ENCODE measurements at places on chromosomes 6 and 20. TPM values are rescaled to one million over a fixed set of nuclear protein-coding genes. Genes with fewer than 3 reads are reported as not detected.

- DNase-seq: no peak
These were observed 94.5 kb upstream of the BTN3A2 start for GRCh38 chr6:26270486-26270861.

- DNase-seq: no peak
These were observed 121.4 kb upstream of the NRSN1 start for GRCh38 chr6:24004659-24005058.

Gene ZNF318
- 13.3 TPM for total RNA-seq

Gene STX11
- 31.3 TPM for total RNA-seq

Gene ADGRB3
- 2.9 TPM for total RNA-seq

Gene PROKR2
- total RNA-seq: not detected

DNA sequence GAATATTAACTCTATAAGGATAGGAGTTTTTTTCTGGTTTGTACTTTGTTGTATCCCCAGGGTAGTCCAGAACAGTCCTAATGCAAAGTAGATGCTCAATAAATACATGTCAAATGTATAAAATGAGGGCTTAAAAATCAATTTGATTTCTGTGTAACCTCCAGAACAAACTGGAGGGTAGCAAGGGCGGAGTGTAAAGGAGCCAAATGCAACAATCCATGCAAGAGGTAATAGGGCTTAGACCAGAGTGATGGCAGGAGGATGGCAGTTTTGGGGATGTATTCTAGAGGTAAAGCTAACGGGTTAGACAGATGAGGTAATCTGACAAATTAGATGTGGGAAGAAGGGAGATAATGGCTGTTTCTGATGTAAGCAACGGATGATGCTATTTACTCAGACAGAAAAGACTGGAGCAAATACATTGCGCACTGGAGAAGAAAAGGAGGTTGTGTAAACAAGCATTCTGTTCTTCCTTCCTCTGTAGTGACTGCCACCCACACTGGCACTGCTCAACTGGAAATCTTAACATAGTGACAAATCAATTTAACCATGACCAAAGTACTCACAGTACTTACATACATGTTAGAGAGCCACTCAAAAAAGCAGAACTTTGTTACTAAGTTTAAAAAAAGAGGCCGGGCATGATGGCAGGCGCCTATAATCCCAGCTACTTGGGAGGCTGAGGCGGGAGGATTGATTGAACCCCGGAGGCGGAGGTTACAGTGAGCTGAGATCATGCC, 2.0 kb downstream of the ZNF318 start:
- DNase-seq: no peak

Data from left lung (tissue), 14 donors.